Stimulated activated memory B cell treated with anti-CD40 and anti-IgM and Interleukin-4, amounts not matched to agents 10 μg/mL and 1 μg/mL and 100 μg/mL, for 72 hours (primary cell): ENCODE measurements at places on chromosomes 5 and 9.

GRCh38 chr5:141680751-141681201 is 1.3 kb downstream of the ARAP3 start:
- no peak for ATAC-seq

GRCh38 chr5:120446901-120447300 is 17.2 kb upstream of the PRR16 start:
- ATAC-seq, result no peak

DNA sequence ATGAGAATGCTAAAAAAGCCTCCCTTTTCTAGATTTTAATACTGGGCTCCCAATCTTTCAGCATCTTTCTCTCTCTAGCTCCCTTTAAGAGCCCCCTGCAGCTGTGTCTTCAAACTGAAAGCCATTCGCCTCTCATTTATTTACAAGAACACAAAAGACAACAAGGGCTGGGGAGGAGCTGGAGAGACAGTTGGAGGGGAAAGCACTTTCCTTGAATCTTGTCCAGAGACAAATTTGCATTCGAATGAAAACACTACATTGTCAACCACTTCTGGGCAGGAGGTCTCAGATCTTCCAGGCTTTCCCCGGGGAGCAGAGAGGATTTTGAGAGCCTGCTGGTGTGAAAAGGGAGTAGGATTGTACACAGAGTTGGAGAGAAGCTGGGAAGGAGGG is 518.3 kb downstream of the CTNND2 start:
- ATAC-seq, result no peak

DNA sequence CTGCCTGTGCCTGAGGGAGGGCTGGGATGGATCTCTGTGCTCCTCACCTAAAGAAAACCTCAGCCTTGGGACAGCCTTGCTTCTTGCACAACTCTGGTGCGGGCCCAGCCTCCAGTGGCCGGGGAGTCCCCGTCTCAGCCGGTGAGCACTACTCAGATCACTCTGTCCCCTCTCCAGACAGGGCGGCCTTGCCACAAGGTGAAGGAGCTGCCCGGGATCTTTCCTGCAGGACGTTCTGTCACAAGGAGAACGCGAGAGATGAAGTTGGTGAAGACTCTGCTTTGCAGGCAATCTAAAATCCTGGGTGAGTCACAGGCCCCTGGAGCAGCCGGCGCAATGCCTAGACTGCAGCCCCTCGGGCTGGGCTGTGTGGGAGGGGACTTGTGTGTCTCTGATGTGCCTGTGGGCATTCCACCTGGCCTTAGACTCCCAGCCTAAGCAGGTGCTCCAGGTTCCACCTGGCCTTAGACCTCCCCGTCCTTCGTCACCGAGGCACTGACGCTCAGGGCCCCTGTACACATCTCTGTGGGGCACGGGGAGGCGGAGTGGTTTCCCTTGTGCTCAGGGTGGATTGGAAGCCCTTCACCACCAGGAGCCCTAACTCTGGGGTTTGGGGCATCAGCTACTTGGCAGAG is 15.2 kb upstream of the IRX4 start:
- no peak for ATAC-seq

DNA sequence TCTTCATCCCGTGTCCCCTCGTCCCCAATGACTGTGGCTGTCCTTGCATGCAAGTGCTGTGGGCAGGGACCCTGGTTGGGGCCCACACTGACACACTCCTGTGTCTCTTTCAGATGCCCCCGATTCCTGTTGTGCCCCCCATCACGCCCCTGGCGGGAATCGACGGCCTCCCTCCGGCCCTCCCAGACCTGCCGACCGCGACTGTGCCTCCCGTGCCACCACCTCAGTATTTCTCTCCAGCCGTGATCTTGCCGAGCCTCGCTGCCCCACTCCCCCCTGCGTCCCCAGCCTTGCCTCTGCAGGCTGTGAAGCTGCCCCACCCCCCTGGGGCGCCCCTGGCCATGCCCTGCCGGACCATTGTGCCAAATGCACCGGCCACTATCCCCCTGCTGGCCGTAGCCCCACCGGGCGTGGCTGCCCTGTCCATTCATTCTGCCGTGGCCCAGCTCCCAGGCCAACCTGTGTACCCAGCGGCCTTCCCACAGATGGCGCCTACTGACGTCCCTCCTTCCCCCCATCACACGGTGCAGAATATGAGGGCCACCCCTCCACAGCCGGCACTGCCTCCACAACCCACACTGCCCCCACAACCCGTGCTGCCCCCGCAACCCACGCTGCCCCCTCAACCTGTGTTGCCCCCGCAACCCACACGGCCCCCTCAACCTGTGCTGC is 75.0 kb downstream of the WNK2 start:
- ATAC-seq, result no peak

- ATAC-seq, result no peak
Observed at GRCh38 chr9:137972988-137973470, 95.4 kb downstream of the CACNA1B start.

DNA sequence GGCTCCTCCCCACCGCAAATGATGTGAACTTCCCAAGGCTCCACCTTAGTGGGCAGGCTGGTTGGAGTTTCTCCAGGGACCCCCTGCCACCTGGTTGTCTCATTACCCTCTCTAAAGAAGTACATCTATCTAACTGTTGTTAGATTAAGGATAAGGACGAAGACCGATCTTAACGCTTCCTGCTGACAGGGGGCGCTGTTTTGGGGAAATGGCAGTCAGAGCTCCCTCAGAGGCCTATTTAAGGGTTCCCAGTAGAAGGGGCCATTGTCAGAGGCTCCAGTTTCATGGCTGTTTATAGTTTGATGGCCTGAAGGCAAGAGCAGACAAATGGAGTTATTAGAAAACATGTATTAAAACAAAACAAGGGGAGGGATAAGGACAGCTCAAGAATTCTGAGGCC is 100.1 kb downstream of the SPEF2 start:
- ATAC-seq, result no peak

- ATAC-seq, result no peak
Observed at GRCh38 chr9:137837345-137838278, 40.0 kb upstream of the CACNA1B start.
